ENCODE measurements at places on chromosomes 16 and 17. TPM values are rescaled to one million over a fixed set of nuclear protein-coding genes. Genes with fewer than 3 reads are reported as not detected.

The FAM117A gene
- polyA plus RNA-seq: 17.3 TPM

GRCh38 chr17:43832168-43832975 is 574 bp downstream of the MPP3 start:
- DNase-seq: no peak

DNA sequence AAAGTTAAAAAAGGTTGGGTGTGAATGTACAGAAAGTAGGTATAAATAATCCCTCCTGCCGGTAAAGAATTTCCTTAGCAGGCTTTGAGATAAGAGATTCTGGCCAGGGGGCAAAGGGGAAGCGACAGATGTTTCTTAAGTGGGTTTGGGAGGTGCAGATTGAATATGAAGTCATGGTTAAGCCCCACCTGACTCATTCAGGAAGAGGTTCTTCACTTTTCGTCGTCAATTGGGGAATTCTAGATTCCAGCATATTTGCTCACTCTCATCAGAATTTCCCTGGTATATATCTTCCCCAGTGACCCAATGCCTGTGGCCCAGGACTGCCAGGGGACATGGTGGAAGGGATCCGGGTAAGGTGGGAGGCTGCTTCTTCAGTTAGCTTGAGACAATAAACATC is 127.8 kb downstream of the CPPED1 start:
- DNase-seq: no peak

DNA sequence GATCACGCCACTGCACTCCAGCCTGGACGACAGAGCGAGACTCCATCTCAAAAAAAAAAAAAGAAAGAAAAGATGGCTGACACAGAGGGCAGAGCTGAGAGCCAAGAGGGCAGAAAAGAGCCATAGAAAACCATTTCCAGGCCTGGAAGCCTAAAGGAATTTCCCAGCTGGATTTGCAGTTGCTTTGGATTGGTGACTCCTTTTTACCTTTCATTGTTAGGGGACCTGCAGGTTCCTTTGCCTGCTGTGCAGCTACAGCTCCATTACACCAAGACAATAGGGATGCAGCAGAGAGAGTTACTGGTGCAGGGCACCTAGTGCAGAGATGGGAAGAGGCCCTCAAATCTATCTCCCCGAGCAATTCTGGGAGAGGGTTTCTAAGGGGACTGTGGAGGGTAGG is 18.4 kb downstream of the ZNF668 start:
- no peak for DNase-seq

DNA sequence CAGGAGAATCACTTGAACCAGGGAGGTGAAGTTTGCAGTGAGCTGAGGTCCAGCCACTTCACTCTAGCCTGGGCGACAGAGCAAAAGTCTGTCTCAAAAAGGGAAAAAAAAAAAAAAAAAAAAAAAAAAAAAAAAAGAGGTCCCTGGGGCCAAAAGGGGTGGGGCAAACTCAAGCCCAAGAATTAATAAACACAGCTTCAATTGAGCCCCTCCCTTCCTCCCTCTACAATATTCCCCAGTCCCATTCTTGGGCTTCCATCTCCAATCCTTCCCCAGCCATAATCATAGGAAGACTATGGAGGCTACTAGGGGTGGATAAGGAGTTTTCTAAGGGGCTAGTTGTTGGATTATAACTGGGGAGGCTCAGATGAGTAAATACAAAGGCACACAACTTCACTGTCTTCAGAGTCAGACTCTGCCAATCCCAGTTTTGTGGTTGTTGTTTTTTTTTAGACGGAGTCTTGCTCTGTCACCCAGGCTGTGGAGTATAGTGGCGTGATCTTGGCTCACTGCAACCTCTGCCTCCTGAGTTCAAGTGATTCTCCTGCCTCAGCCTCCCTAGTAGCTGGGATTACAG is 9.5 kb downstream of the CAVIN1 start:
- DNase-seq: no peak

GRCh38 chr17:80948019-80948975 is 43.3 kb upstream of the CHMP6 start:
- DNase-seq: no peak

The KRTAP2-1 gene
- polyA plus RNA-seq: not detected

The AXIN2 gene
- 23.2 TPM for polyA plus RNA-seq

The CDRT4 gene
- polyA plus RNA-seq: 12.7 TPM

DNA sequence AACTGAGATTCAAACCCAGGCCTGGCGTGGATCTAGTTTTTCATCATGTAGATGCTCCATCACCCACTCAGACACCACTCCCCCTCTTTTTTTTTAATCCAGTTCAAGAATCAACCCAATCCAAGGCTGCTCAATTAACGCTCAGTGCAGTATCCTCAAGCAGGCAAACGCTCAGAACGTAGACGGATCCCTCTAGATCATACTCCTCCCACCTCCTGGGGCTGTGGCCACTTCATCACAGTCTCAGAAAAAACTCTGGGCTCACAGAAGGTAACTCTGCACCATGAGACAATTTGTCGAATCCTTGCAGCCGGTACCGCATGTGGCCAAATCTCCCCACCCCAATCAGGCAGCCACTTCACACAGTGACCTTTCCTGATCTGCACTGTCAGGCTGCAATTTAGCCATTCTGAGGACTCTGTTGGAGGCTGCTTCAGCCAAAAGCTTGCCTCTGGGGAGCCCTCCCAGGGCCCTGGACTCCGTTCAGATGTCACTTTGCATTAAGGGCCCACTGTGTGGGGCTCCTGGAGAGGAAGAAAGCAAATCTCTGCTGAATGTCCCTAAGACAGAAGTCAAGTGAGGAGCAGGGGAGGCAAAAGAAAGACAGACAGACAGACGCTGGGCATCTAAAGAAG is 183.5 kb downstream of the XYLT1 start:
- DNase-seq: no peak

GRCh38 chr16:3058139-3059030 is 7.1 kb upstream of the IL32 start:
- peak; percentile 58 for DNase-seq

GRCh38 chr16:84847564-84848355 is 28.0 kb downstream of the CRISPLD2 start:
- DNase-seq: no peak

The SMIM5 gene
- 5.1 TPM for polyA plus RNA-seq

GRCh38 chr17:64133546-64134215 is 3.7 kb upstream of the ERN1 start:
- peak; percentile 74 for DNase-seq

- peak; percentile 75 for DNase-seq
These were observed 45.6 kb upstream of the HOXB9 start for GRCh38 chr17:48671697-48672171.

DNA sequence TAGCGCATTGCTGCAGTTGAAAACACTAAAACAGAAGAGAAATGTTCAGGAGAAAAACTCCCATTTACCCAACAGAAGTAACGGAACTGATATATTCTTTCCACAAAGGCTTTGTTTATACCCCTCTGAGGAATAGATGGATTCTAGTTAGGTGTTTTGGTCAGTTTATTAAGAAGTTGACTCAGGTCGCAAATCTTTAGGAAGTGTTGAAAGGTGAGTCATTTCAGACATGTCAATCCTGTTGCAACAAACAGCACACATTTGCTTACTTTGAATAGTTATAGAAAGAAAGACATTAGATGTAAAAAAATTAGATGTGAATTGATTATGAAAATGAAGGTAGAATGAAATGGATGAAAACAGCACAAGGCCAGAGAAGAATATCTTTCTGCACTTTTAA is 941.0 kb downstream of the KCNJ2 start:
- no peak for DNase-seq

DNA sequence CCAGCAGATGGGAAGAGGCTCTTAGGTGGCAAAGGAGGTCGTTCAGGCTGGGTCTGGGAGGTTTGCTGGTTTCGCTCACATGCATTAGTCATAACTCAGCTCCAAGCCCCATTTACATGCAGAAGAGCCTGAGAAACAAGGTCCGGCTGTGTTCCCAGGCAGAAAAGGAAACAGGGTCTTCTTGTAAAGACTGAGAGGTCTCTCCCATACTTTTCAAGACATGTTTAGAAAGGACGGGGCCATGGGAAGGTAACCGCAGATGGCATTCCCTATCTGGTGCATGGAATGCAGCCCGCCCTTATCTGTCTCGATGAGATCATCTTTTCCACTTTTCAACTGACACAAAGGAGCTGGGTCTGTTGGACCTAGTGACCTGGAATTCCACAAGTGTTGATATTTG is 389.0 kb upstream of the CDH11 start:
- no peak for DNase-seq

DNA sequence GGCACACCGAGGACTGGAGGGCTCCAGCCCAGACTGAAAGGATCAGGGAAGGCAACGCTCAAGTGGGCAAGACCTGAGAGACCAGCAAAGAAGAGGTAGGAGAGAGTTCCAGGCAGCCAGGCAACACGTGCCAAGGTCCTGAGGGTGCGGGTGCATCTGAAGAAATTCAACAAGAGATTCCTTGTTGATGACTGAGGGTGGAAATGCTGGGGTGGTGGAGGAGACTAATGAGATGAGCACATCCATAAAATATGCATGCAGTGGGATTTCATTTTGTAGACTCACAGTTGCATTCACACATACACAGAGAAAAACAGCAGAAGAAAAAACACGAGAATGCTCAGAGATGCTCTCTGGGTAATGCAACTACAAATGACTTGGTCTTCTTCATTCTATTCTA is 154.8 kb upstream of the FOXF1 start:
- DNase-seq: no peak

The RUNDC3A gene
- polyA plus RNA-seq: 1.8 TPM

The NPIPB2 gene
- polyA plus RNA-seq: 13.6 TPM

The NEK8 gene
- polyA plus RNA-seq: 11.2 TPM

The HSF5 gene
- 0.52 TPM for polyA plus RNA-seq

GRCh38 chr17:43574896-43575525 is 28.9 kb upstream of the ETV4 start:
- DNase-seq: no peak

GRCh38 chr16:83835586-83836566 is 28.1 kb downstream of the HSBP1 start:
- no peak for DNase-seq

The CASKIN1 gene
- polyA plus RNA-seq: 1.5 TPM

GRCh38 chr17:79242873-79243602 is 168.4 kb downstream of the ENGASE start:
- no peak for DNase-seq

The CES5A gene
- polyA plus RNA-seq: not detected

The USP36 gene
- 54.8 TPM for polyA plus RNA-seq

The CDC42EP4 gene
- 39.3 TPM for polyA plus RNA-seq

The ABCC3 gene
- 11.8 TPM for polyA plus RNA-seq

The TBC1D28 gene
- polyA plus RNA-seq: not detected

The BHLHA9 gene
- polyA plus RNA-seq: not detected

- no peak for DNase-seq
These were observed 67.1 kb downstream of the VPS53 start for GRCh38 chr17:647324-648197.

The KRT24 gene
- not detected for polyA plus RNA-seq

The KRTAP3-1 gene
- not detected for polyA plus RNA-seq

DNA sequence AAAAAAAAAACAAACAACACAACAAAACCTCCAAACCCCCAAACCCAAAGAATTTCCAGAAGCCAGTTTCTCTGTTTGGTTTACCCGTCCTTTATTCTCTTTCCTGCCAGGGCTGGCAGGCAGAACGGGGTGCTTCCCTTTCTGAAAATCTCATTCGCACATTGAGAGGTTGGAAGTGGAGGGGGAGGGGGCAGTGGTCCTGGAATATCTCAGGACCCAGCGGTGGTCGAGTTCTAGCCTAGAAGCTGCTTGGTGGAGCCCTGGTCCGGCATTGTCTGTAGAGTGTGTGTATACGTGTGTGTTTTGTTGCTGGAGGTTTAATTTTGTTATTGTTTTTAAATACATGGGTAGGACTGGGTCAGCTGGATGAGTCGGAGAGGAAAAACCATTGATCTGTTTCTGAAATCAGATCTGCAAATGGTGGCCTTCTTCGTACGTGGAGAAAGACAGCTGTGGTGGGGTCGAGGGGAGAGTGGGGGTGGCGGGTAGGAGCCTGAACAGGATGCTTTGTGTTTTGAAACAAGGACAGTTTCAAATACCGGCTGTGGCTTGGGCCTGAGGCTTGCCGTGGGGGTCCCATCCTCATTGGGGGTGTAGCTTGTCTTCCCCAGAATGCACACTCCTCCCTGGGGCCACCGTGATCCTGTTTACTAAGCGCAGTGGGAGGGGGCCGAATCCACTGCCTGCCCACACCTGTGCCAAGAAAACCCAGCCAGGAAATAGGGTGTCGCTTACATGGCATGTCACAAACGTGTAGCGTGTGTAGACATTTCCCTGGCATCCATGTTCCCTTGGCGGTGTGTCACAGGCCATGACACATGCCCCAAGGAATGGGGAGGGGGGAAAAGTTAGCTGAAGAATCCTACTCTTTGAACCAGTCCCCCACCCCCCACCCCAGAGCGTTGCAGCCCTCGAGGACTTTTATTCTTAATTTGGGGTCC is 1.6 kb downstream of the CMIP start:
- DNase-seq: no peak

GRCh38 chr17:47719411-47720152 is 13.5 kb upstream of the TBX21 start:
- no peak for DNase-seq

DNA sequence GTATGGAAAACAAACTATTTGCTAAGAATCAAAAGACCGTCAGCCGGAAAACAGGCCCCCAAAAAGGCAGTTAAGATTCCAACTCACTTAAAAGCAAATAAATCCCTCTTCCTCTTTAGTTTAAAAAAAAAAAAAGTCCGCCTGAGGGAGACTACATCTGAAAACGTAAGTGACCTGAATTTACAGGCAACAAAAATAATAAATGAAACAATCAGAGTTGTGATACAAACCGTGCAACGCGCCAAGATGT is 1.1 kb downstream of the KANSL1 start:
- no peak for DNase-seq

DNA sequence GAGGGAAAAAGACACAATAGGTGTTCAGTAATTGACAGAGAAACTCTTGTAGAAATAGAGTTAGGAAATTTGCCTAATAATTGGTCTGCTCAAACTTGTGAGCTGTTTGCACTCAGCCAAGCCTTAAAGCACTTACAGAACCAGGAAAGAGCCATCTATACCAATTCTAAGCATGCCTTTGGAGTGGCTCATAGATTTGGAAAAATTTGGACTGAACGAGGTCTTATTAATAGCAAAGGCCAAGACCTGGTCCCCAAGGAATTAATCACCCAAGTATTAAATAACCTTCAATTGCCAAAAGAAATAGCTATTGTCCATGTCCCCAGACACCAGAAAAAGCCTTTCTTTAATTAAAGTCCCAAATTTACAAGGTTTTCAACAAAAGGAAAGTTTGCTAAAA is 90.3 kb downstream of the EMP2 start:
- DNase-seq: no peak

The MYH2 gene
- polyA plus RNA-seq: 0.03 TPM

The KCNAB3 gene
- 12.3 TPM for polyA plus RNA-seq

DNA sequence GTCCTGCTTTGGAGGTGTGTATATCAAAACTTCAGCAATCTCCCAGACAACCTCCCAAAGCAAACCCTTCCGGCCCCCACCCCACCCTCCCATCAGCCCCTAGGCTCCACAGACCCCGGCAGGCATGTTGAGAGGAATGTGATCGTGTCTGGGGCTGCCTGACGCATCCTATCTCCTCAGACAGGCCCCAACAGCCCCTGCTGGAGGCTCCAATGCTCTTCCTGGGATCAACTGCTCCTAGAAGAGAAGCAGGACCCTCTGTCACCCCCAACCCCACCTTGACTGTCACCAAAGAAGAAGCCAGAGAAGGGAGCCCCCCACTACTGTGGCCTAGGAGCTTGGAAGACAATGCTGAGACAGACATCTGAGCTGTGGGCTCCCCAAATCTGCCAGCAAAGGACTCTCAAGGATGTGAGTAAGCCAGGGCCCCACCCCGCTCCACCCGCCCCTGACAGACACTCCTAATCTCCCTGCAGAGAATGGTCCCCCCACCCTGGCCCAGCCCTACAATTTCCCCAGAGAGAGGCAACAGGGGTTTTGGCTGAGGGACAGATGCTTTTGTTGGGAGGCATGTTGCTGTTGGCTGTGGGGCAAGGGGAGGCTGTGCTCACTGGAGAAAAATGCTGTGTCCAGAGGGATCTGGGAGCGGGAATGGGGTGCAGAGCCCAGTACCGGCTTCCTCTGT is 1.6 kb upstream of the KRT14 start:
- no peak for DNase-seq

The OXLD1 gene
- 12.7 TPM for polyA plus RNA-seq

The ZSCAN10 gene
- polyA plus RNA-seq: 0.10 TPM

Data from left kidney (tissue), 8 donors.